ENCODE measurements at places on chromosomes 4 and X.

- DNase-seq, result no peak
Measured at GRCh38 chrX:38500866-38501265, 60.5 kb upstream of the TSPAN7 start.

DNA sequence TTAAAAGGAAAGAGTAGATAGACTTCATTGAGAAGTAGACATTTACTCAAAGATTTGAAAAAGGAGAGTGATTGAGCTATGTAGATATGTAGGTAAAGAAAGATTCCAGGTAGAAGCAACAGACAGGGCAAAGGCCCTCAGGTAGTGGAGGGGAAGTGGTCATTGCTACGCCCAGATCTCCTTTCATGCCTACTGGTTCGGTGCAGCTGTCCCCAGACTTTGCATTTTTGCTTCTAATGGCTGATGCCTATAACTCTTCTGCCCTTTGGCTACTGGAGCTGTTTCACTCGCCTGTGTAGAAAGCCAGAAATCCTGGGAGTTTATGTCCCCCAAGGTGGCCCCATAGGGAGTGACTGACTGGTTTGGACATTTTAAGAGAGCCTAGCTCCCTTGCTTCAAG lies 16.9 kb upstream of the ARMCX2 start:
- no peak for DNase-seq

GRCh38 chr4:137531168-137531985 lies 917 bp downstream of the PCDH18 start:
- DNase-seq, result peak; percentile 68

DNA sequence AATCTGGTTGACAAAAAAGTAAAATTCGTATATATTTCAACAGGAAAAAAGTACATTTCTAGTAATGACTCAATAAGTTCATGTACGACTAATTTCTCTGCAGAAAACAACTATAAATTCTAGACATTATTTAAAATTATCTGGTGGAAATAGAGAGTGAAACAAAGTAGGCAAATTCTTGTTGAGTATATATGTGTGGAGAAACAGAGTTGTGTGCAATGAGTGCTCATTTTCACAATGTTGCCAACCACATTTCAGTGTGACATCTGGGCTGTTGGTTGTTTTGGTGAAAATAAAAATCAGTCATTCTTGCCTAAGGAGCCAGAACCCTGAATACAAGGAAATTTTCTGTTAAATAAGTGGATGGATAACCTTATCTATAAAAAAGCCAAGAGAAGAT lies 372.0 kb upstream of the NDST4 start:
- DNase-seq, result no peak

GRCh38 chrX:153906126-153906917 lies 1.8 kb downstream of the AVPR2 start:
- DNase-seq, result no peak
